BJ (cell line): ENCODE measurements at places on chromosomes 4 and X. TPM values are rescaled to one million over a fixed set of nuclear protein-coding genes. Genes with fewer than 3 reads are reported as not detected.

The AMBN gene
- not detected in 2 replicates for polyA plus RNA-seq

The HPGD gene
- not detected in 2 replicates for polyA plus RNA-seq

The TMPRSS11D gene
- not detected in 2 replicates for polyA plus RNA-seq

The DLG3 gene
- polyA plus RNA-seq: 9.8 and 14.3 TPM in 2 replicates

The IDH3G gene
- polyA plus RNA-seq: 52.8 and 99.2 TPM in 2 replicates

The GRIA3 gene
- polyA plus RNA-seq: 27.7 and 34.7 TPM in 2 replicates

The HPGDS gene
- not detected in 2 replicates for polyA plus RNA-seq

The MAGEC3 gene
- 0.06 TPM in 1 of 2 replicates, not detected in the other for polyA plus RNA-seq

The PCDH19 gene
- 0.01 TPM in 1 of 2 replicates, not detected in the other for polyA plus RNA-seq

The SAGE1 gene
- not detected in 2 replicates for polyA plus RNA-seq

The KLF8 gene
- 1.5 and 1.9 TPM in 2 replicates for polyA plus RNA-seq

The AFAP1 gene
- 28.9 and 48.5 TPM in 2 replicates for polyA plus RNA-seq

The UBL4A gene
- polyA plus RNA-seq: 22.1 and 33.3 TPM in 2 replicates

The NDP gene
- not detected in 2 replicates for polyA plus RNA-seq

The TMPRSS11A gene
- polyA plus RNA-seq: not detected in 2 replicates

The SPOCK3 gene
- not detected in 2 replicates for polyA plus RNA-seq

The REELD1 gene
- polyA plus RNA-seq: not detected in 2 replicates

The RHOXF2B gene
- polyA plus RNA-seq: not detected in 2 replicates

The PFKFB1 gene
- 0.10 and 0.15 TPM in 2 replicates for polyA plus RNA-seq

The ZCCHC13 gene
- polyA plus RNA-seq: not detected in 2 replicates

The IL2RG gene
- 0.13 TPM in 1 of 2 replicates, not detected in the other for polyA plus RNA-seq

The SCLT1 gene
- polyA plus RNA-seq: 3.1 and 5.1 TPM in 2 replicates

The SERTM2 gene
- not detected in 2 replicates for polyA plus RNA-seq

The KLKB1 gene
- not detected in 2 replicates for polyA plus RNA-seq

The PPP2R2C gene
- polyA plus RNA-seq: 0.06 TPM in 1 of 2 replicates, not detected in the other

The KIAA1210 gene
- polyA plus RNA-seq: not detected in 2 replicates

The SOWAHD gene
- polyA plus RNA-seq: 0.39 and 0.60 TPM in 2 replicates

The ZNF718 gene
- 1.6 and 2.4 TPM in 2 replicates for polyA plus RNA-seq

The RGN gene
- polyA plus RNA-seq: 0.82 and 0.98 TPM in 2 replicates

The PRMT9 gene
- polyA plus RNA-seq: 3.3 and 6.4 TPM in 2 replicates

The IGSF1 gene
- polyA plus RNA-seq: not detected in 2 replicates

The BEND4 gene
- polyA plus RNA-seq: not detected in 2 replicates

The ADH5 gene
- 205 and 283 TPM in 2 replicates for polyA plus RNA-seq

The NPFFR2 gene
- polyA plus RNA-seq: not detected in 2 replicates

The DMRTC1 gene
- polyA plus RNA-seq: not detected in 2 replicates

The ADH1C gene
- 0.13 and 0.28 TPM in 2 replicates for polyA plus RNA-seq

The NLGN3 gene
- polyA plus RNA-seq: 0.22 and 0.27 TPM in 2 replicates

The TMEM156 gene
- polyA plus RNA-seq: 0.07 and 0.15 TPM in 2 replicates

The NPY2R gene
- not detected in 2 replicates for polyA plus RNA-seq

The FAAH2 gene
- polyA plus RNA-seq: not detected in 2 replicates
